ENCODE measurements at places on chromosomes 7 and 10.

- no peak for DNase-seq
These were observed 8.3 kb downstream of the COBL start for GRCh38 chr7:51308265-51308664.

DNA sequence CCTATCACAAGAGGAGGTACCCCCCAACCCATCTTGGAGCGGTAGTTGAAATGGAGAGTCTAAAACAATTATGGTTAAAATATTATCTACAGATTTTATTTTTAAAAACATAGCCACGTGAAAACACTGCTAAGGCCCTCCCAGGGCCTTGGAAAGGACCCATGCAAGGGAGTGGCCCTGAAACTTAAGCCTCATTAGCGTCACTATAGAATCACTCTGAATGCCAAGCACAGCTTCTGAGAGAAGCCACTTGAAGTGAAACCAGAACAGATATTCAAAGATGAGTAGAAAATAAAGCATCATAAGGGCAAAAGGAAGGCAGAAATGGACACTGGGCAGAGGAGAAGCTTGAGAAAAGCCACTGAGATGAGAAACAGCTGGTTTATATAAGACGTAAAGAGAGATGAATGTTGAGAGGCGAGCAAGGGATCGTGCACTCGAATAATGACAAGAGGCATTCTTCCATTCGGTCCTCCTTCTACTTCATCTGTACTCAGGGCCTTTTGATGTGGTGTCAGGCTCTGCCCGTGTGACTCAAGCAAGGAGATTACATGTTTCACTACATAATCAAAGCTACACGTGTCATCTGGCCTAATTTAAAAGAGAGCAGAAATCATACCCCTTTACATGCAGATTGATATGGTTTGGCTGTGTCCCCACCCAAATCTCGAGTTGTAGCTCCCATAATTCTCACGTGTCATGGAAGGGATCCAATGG lies 33.4 kb upstream of the SLC39A12 start:
- no peak for DNase-seq

- no peak for DNase-seq
These were observed 49.0 kb downstream of the ADD3 start for GRCh38 chr10:110056822-110057221.

DNA sequence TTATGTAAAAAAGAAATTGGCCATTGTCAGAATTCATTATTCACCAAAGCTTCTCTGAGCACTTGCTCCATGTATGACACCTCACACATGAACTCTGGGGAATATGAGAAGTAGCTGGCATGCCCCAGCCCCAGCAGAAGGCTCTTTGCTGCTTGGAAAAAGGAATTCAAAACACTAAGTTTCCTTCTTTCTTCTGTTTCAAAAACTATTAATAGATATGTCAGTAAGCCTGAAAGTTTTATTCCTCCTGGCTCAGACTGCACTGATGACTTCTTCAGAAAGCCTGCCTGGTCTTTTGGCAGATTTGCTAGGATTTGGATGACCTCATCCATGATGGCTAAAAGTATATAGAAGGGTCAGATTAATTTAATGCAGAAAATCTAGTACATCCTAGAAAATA lies 511.0 kb downstream of the GFRA1 start:
- DNase-seq = no peak
